Caco-2 (cell line): ENCODE measurements at places on chromosomes 11 and 22.
A peak's percentile ranks its signal among the peaks of the same experiment; 100 is the strongest.

DNA sequence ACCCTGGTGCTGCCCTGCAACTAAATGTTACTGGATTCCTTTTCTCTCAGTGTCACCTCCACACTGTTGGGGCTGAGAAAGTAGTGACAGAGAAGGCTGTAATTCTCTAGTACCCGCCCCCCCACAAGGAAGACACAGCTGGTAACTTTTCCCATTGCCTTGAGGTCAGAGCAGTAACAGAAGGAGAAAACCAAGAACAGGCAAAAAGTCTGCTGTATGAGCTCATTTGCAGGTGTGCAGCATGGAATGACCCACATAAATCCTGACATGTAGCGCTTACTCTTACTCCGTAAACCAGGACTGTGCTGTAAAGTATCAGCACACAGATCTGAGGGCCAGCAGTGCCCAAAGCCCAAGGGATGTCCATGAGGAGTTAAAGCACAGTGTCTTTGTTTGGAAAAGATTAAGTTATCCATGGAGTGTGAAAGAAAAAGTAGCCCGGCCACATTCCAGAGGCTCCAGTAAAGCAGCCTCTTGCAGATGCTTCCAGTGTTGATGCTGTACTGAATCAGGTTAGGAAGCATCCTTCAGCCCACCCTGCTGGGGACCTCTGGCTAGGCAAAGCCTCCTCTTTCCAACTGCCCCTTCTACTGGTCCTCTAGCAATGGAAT lies 120.7 kb downstream of the PLEKHA7 start:
- peak; percentile 87 for DNase-seq

DNA sequence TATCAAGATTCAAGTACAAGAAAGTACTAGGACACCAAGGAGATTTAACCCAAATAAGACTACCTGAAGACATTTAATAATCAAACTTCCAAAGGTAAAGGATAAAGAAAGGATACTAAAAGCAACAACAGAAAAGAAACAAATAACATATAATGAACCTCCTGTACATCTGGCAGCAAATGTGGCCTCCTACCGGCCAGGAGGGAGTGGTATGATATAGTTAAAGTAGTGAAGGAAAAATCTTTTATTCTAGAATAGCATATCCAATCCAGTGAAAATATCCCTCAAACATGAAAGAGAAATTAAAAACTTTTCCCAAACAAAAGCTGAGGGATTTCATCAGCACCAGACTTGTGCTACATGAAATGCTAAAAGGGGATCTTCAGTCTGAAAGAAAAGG lies 104.7 kb upstream of the GUCY1A2 start:
- no peak for DNase-seq

- DNase-seq = no peak
Observed at GRCh38 chr11:6531267-6531752, 34.2 kb downstream of the DNHD1 start.

GRCh38 chr22:50423956-50424355 lies 50.9 kb downstream of the SBF1 start:
- no peak for DNase-seq

DNA sequence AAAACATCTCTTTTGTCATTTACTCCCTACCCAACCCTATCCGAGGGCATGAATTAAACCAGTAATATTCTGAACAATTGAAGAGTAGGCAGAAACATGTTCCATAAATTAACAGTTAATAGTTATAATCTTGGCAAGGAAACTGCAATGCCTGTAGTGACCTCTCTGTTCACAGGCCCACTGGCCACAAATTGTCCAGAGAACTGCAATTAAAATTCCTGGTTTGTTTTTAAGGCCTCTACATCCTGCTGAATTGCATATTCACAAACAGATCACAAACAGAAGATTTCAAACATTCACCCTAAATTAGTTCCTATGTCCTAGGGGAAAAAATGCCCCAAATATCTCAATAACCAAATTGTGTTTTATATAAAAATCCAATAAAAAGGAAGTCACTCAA lies 143.2 kb upstream of the TRPC6 start:
- no peak for DNase-seq

DNA sequence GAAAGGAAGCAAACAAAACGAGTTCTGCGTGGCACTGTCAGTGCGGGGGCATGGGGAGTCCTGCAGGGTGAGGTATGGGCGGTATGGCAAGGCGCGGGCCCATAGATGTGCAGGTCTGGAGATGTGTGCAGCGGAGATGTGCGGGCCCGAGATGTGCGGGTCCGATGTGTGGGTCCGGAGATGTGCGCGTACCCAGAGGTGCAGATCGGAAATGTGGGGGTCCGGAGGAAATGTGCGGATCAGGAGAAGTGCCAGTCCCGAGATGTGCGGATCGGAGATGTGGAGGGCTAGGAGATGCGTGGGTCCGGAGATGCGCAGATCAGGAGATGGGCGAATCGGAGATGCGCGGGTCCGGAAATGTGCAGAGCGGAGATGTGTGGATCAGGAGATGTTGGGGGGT lies 35.9 kb downstream of the CDPF1 start:
- DNase-seq = no peak

GRCh38 chr11:111414936-111415335 lies 35.9 kb upstream of the POU2AF1 start:
- no peak for DNase-seq

GRCh38 chr11:78241475-78241874 lies 52.8 kb downstream of the USP35 start:
- DNase-seq = no peak

GRCh38 chr11:71451596-71452198 lies 1.3 kb upstream of the NADSYN1 start:
- peak; percentile 58 for DNase-seq

GRCh38 chr22:17964156-17964555 lies 60.2 kb downstream of the MICAL3 start:
- peak; percentile 26 for DNase-seq

GRCh38 chr11:17649696-17650095 lies 69.7 kb upstream of the MYOD1 start:
- DNase-seq = no peak

GRCh38 chr11:21806947-21807346 lies 385.9 kb upstream of the ANO5 start:
- DNase-seq = no peak

- DNase-seq = no peak
Observed at GRCh38 chr22:26806445-26807175, 149.2 kb downstream of the MIAT start.

DNA sequence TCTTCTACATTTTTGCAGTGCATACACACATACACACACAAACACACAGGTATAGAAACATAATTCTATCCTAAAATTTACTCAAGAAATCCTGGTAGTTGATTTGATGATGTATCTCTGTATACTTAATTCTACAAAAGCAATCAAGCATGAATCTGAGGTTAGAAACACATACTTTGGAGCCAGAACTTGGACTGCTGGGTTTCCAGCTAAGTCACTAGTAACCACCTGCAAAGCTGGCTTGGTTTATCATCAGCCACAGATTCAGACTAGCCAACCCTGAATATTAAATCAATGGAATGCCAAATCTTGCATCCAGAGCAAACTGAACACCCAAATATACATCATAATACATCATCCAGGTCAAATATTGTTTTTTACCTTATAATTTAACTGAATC lies 24.8 kb upstream of the POU2AF2 start:
- no peak for DNase-seq

DNA sequence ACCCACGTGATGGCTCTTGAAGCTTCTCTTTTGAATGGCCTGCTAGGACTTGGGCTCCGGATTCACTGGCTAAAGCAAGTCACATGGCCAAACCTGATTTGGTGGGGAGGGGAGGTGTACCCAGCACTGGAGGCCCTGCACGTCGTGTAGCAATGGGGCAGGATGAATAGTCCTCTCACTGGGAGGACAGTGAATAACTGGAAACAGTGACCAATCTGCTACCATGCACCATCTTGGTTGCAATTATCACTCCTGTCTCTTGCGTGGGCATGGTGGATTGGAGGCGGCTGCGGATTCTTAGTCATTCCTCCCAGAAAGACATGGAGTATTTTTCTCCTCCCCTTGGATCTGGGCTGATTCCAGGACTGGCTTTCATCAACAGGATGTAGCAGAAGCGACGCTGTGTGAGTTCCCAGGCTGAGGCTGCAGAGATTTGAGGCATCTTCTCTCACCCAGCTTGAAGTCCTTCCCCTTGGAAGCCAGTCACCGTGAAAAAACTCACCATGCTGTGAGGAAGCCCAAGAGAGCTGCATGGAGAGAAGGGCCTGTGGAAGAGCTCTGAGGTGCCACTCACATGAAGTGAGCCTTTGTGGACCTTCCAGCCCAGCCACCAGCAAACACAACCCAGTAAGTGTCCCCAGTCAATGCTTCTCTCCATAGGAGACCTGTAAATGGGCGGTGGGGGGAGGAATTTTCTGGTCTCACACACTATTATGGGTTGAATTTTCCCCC lies 70.4 kb downstream of the IGLL1 start:
- DNase-seq = no peak

- no peak for DNase-seq
Observed at GRCh38 chr11:1839204-1839923, 583 bp downstream of the TNNI2 start.

DNA sequence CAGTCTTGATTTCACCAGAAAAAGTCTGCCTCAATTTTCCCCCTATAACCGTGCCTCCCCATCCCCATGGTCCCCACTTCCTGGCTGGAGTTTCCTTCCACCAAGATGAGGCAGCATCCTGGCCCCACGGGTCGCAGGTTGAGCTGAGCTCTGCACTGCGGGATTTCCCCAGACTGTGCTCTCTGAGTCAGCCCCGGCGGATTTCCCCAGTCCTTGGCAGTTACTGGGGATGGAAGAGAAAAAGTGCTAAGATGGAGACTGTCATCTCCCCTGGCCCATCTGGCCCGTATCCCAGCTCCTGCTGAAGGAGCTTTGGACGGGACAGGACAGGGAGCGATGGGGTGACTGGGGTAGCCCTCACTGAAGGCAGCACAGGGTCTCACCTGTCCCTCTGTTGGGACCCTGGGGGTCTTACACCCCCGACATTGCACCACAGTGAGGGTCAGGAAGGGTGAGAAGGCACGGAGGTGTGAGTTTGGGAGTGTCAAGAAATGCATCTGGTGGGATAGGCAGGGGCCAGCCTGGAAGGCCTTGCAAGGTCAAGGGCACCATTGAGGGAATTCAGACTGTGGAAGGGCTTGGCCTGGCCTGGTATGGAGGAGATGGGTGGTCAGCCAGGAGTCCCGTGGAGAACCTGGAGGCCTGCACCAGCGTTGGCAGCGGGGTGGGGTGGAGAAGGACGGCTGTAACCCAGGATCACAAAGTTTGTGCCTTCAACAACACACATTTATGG lies 36.5 kb downstream of the NADSYN1 start:
- peak; percentile 34 for DNase-seq

DNA sequence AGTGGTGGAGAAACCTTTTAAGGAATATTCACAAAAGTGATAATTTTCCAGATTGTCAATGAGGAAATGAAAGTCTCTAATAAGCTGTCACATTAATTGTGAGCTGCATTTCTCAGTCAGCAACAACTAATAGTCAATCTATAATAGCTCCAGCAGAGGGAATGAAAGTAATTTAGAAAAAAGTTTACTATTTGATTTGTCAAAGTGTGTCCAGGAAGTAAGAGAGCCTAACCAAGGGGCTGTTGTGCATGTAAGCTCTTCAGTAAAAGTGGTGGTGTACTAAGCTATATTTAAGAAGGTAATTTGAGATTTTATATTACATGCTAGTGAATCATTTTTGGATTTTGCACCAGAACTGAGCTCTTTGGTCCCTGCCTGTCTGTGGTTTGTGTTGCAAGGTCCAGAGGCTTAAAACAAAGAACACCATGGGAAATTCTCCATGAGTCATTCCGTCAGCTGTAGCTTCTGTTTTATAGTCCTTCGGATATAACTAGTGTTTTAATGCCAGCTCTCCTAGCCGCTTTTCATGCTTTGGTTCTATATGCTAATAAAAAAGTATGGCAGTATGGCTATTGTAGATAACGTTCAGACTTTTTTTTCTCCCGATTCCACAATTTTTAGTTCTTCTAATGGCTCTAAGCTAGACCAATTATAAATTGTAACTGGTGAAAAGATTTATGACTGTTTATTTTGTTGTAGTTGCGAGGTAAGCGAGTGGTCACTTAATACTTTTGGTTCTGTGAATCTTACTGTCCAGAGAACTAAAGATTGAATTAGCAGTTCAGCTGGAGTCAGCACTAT lies 64.6 kb downstream of the ARHGEF12 start:
- DNase-seq = peak; percentile 33

- peak; percentile 64 for DNase-seq
Observed at GRCh38 chr22:45645526-45646414, 25.9 kb upstream of the ATXN10 start.

DNA sequence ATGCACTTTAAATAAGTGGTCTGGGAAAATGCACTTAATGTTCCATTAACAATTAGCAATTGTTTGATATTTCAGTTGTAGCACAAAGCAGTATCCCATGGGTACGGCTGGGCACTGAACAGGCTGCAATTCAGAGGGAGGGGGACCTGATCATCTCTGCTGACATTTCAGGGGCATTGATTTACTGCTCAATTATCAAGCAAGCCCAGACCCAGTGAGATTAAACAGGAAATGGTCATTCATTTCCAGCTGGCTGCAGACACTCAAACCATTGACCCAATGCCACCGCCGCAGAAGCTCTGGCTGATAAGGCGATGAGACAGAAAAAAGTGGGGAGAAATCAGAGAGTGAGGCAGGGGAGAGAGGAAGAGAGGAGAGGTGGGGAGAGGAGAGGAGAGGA lies 1.2 kb downstream of the GPR83 start:
- DNase-seq = no peak

- no peak for DNase-seq
Observed at GRCh38 chr11:86230921-86231434, 13.6 kb upstream of the EED start.

DNA sequence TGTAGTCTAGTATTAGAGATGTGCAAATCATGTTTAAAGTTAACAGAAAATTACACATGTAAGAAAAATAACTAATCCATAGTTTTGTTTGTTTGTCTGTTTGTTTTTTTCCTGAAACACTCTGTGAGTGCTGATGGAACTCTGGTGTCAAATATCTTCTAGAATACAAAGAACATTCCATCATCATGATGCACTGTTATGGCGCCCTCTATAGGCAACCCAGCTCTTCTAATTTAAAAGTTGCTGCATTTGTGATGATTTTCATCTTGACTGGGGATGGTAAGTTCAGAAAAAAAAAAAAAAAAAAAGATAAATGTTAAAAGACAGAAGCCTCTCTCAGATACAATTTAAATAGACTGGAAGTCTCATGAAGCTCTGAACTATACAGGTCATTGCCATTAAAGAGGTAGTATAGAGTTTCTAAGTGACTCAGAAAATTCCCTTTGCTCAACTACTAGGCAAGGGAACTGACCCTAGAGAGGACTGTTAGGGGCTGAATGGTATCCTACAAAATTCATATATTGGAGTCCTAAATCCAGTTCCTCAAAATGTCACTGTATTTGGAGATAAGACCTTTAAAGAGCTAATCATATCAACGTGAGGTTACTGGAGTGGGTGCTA lies 597.2 kb upstream of the ANO3 start:
- peak; percentile 6 for DNase-seq

GRCh38 chr11:42043312-42043711 lies 583.9 kb upstream of the LRRC4C start:
- no peak for DNase-seq

- no peak for DNase-seq
Observed at GRCh38 chr11:95711162-95711944, 78.2 kb downstream of the FAM76B start.

GRCh38 chr22:43228330-43228729 lies 41.4 kb upstream of the TTLL12 start:
- DNase-seq = peak; percentile 45

- no peak for DNase-seq
Observed at GRCh38 chr11:95853138-95853537, 62.8 kb downstream of the CEP57 start.
